ENCODE measurements at places on chromosomes 12 and 14.

- DNase-seq: peak; percentile 88
These were observed 128.0 kb downstream of the RFLNA start for GRCh38 chr12:124422570-124423523.

DNA sequence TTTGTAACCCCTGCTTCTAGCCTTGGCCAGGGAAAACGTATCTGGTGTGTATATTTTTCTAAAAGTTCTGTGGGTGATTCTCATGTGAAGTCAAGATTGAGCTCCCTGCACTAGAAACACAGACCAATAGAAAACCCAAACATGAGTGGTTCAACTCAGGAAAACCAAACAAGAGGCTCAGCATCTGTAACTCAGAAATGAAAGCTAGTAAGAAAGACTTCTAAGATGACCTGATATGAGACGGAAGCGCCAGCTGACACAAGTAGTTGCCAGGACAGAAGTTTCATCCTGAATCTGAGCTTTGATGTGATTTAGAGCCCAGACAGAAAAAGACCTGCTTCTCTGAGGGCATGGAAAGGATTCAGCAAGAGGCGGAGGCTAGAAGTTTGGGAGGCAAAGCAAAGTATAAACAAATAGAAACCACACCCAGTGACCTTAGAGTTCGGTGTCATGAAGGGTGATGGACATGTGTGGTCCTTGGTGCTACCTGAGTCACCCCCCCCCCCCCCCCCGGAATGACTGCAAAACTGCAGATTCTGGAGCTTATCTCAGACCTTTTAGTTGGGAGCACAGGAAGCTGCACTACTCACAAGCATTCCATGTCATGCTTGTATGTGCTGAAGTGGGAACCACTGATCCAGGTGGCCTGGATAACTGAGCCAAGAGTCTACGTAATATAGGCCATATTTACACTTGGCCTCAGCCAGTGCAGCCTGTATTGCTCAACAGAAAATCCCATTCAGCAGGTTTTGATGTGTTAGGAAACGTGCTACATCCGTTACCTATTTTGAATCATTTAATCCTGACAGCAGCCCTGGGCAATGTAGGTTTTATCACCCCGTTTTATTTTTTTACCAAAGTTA, 191.3 kb downstream of the ANO6 start:
- no peak for DNase-seq

DNA sequence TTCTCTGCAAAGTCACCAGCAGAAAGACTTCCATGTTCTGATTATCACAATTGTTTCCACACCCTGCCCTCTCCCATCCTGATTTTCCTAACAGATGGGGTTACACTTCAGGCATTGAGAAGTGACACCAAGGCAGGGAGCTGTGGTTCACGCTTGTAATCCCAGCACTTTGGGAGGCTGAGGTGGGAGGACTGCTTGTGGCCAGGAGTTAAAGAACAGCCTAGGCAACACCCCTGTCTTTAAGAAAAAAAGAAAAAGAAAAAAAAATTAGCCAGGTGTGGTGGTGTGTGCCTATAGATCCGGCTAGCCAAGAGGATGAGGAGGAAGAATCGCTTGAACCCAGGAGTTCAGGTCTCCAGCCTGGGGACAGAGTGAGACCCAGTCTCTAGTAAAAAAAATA, 5.2 kb downstream of the PPP1CC start:
- DNase-seq: no peak

DNA sequence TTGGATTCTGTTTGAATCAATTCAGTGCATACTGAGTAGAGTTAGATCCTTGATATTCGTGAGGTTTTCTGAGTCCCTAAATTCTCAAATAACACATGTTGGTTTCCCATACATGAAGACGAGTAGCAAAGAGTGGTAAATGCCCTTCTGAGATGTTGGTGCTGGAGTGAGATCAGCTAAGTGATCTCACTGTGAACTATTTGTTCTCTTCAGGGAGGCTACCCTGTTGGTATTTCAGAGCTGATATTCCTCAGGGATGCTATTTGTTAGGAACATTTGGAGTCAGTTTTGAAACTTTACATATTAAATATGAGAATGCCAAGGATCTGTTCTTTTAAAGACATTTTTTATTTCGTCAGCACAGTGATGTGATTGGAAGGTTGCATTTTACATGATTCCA, 54.7 kb downstream of the SUSD6 start:
- DNase-seq: no peak

DNA sequence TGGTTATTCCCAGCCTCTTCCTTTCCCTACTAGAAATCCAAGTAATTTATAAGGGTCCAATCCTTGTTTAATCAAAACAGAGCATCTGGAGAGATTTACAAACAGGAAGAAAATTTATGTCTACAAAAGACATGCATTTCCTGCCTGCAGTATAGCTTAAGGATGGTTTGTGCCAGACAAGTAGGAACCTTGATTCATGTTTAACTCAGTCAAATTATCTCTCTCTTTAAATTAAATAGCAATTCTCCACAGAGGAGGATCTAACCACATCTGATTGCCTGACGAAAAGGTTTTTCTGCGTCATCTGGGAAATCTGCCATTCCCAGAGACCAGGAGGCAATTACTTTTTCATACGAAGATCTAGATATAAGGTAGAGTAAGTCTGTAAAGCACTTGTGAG, 105.2 kb downstream of the ZFC3H1 start:
- DNase-seq: no peak

DNA sequence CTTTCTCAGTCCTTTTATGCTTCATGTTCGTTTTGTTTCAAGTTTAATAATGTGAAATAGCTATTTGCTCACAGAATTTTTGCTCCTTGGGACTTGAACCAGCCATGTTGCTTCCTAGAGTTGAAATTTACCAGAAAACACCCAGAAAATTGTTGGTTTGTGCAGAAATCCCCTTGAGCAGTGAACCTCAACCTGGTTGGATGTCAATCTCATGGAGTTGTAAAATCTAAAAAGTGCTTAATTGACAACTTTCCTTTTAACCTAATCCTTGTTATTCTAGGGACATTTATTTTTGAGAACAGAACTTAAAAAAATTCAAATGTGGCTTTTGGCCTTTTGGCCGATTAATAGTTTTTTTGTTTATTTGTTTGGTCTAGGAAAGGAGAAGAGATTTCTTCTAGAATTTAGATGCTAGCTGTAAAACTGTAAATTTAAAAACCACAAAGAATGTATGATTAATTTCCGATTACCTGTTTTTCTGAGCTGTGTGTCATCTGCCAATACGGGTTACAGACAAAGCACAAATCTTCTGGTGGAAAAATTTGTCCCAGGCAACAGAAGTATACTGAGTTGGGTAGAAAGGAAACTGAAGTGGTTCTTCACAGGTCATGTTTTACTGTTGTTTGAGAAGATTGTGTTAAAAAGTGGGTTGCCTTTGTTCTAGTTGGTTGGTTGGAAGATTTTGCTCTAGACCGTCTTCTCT, 154.4 kb downstream of the FUT8 start:
- DNase-seq: no peak

GRCh38 chr12:131854861-131855476, 26.8 kb downstream of the MMP17 start:
- no peak for DNase-seq

DNA sequence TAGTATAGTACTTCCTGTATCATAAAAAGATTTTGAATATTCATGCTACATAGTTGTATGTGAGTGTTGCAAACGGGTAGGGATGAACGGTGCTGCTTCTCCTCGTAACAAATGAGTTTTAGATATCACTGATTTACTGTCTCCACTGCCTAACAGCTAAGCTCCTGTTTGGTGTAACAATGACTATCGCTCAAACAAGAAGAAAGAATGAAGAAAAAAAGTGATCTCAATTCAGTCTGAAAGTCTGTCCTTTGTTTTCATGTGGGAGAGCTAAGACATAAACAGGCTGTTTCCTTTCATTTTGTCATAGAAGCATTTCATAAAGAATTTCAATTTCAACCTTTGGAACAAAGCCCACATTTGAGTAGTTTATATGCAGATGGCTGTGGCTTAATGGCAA, 26.1 kb upstream of the RTRAF start:
- no peak for DNase-seq

- no peak for DNase-seq
These were observed 218.3 kb upstream of the CRY1 start for GRCh38 chr12:107311682-107312081.

DNA sequence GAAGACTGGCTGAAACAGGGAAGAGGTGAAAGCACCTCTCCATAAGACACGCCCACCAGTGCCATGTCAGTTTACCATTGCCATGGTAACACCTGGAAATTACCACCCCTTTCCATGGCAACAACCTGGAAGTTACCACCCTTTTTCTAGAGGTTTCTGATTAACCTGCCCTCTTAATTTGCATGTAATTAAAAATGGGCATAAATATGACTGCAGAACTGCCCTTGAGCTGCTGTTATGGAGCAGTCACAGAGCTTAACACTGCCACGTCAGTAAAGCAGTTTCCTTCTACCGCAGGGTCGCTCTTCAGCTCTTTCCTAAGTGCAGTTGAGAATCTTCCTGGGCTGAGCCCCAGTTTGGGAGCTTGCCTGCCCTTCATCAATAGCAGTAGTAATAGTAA, 55.2 kb downstream of the RASSF3 start:
- no peak for DNase-seq

- DNase-seq: no peak
These were observed 126.5 kb upstream of the CCND2 start for GRCh38 chr12:4147031-4147481.

- DNase-seq: no peak
These were observed 1191.0 kb upstream of the TMEM132C start for GRCh38 chr12:127075981-127076380.

GRCh38 chr12:111450676-111451075, 45.0 kb downstream of the SH2B3 start:
- DNase-seq: no peak

DNA sequence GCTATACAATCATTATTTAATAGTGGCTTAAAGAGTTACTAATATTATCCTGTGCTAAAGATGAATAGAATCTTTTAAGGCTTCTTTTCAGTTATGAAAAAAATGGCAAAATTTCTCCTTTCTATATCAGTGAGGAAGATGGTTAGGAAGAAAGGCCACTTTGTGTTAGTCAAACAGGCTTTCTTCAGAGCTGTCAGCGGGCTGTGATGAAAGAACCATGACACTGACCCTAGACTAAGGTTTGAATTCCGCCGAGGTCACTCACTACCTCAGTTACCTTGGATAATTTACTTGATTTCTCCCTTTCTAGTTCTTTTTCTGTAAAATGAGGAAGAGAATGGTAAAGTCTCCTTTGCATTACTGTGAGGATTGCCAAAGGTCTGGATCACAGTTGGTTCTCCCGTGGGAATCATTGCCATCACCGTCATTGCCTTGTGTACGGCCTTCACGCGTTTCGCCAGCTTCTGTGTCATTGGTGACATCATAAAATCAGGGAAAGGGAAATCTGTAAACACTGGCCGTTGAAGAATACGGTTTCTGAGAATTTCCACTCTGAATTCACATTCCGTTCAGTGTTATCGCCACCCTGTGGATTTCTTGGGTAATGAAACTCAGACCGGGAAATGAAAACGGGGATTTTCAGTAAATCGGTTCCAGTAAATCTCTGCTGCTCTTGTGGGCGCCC, 26.7 kb upstream of the YBX3 start:
- peak; percentile 83 for DNase-seq

DNA sequence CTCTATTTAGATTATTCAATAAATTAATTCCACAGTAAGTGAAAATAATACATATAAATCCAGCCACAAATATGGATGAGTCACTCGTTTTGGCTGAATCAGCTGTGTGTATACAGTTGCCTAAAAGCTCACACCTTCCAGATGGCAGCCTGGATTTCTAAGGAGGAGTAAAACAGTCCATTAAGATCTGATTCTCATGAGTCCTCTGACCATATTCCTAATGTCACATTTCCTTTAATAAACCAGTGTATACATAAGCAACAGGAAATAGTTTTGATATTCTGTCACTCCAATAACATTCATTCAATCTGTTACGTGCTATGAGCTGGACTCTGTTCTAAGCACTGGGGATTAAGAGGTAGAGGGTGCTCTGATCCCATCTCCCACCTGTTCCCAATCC, 21.8 kb downstream of the MDM1 start:
- DNase-seq: no peak

GRCh38 chr14:55127460-55127951, 1.5 kb upstream of the LGALS3 start:
- no peak for DNase-seq

DNA sequence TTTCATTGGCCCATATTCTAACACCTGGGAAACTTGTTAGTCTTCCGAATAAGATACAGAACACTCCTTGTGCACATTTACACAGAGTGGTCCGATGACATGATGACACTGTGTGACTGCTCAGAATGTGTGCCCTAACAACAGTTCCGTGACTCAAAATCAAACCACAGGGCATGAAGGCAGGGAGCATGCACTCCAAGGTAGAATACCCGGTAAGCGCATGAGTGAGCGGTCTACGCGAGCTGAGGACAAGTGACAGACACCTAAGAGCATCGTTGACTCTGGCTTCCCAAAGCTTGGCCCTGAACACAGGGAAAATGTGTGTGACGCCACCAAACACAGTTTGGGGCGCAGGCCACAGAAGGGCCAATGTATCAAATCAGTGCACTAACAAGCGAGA, 18.6 kb downstream of the CLIP1 start:
- DNase-seq: no peak

DNA sequence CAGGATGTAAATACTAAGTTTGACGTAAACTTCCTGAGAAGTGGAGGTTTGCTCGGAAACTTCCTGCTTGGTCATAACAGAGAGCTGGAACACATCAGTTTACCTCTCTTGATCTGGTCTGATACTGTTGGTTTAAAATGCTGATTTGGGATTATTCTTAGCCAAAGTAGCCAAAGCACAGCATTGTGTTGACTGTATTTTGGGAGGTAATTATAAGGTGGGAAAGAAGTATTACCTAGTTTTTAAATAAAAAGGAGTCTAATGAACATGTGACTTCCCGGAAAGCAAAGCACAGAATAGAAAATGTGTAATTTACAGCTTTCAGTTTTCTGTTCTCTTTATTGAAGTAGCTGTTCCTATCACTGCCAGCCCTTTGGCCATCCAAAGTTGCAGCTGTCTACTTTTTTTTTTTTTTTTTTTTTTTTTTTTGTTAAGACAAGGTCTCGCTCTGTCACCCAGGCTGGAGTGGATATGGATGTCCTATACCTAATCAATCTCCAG, 52.2 kb upstream of the SRP54 start:
- no peak for DNase-seq

- peak; percentile 78 for DNase-seq
These were observed at the start of gene NTF3 for GRCh38 chr12:5432011-5432400. Gene NTF3 (plus strand): TSS chr12:5432108. CDS start chr12:5432325, 217 bp downstream.

- DNase-seq: no peak
These were observed 89.2 kb upstream of the PCED1B start for GRCh38 chr12:46990211-46990610.

- DNase-seq: no peak
These were observed 52.9 kb downstream of the GNS start for GRCh38 chr12:64706306-64706705.
